ENCODE measurements at places on chromosomes 7 and 10.

DNA sequence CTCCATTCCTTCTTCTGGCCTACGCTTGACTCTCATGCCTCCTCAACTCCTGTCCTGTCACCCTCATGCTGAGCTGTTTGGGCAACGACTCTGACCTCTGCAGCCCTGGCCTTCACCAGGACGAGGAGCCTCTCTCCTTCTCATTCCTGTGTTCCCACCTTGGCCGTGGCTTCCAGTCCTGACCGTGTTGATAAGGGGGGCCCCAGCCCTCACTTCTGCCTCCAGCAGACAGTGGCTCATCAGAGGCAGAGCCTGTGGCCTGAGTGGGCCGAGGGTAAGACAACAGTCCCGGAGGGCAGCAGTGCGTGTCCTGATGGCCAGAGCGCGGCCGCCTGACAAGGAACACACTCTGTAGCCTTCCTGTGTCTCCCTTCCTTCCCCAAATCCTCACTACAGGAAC is 61.7 kb upstream of the UBE3C start:
- H3K27me3 ChIP-seq = peaks cover 3% of the 10 kb centered on the region
- H3K36me3 ChIP-seq = no peaks in the 10 kb centered on the region
- no peaks in the 10 kb centered on the region for H3K4me1 ChIP-seq
- no peak for DNase-seq

GRCh38 chr7:30888747-30889146 is 22.9 kb upstream of the AQP1 start:
- no peak for DNase-seq
- no peak overlapping the region for H3K27ac ChIP-seq
- H3K36me3 ChIP-seq = no peaks in the 10 kb centered on the region
- peaks cover 14% of the 10 kb centered on the region for H3K4me1 ChIP-seq

- no peak overlapping the region for H3K4me3 ChIP-seq
- no peaks in the 10 kb centered on the region for H3K36me3 ChIP-seq
- no peak for DNase-seq
These were observed 526.4 kb downstream of the KIF20B start for GRCh38 chr10:90227786-90228185.

DNA sequence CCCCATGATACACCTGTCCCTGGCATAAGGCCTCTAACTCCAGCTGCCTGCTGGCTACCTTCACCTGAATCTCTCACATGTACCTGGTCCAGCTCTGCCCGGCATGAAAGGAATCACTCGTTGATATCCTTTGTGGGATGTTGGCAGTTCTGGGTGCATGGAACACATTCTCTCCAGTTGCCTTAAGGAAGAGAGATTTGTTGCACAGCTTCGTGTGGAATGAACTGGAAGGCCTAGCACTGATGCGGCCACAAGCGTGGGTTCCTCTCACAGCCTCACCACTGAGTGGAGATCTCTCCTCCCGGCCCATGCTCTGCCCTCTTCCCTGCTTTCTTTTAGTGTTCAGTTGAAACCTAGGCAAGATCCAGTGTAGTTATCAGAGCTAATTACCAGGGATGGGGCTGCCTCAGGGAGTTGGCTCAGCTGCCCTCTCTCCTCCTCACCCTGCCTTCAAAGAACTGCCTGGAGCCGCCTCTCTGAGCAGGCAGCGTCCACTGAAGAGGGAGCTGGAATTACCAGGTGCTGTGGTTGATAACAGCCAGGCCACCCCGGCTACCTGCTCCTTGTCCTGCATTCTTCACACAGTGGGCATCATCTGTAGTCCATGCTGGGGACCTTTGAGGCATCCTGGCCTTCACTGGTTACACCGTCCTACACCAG is 194.3 kb downstream of the CCDC3 start:
- no peak overlapping the region for H3K4me3 ChIP-seq
- no peak overlapping the region for H3K27ac ChIP-seq
- H3K4me1 ChIP-seq = no peaks in the 10 kb centered on the region
- no peaks in the 10 kb centered on the region for H3K36me3 ChIP-seq
- no peak for DNase-seq

DNA sequence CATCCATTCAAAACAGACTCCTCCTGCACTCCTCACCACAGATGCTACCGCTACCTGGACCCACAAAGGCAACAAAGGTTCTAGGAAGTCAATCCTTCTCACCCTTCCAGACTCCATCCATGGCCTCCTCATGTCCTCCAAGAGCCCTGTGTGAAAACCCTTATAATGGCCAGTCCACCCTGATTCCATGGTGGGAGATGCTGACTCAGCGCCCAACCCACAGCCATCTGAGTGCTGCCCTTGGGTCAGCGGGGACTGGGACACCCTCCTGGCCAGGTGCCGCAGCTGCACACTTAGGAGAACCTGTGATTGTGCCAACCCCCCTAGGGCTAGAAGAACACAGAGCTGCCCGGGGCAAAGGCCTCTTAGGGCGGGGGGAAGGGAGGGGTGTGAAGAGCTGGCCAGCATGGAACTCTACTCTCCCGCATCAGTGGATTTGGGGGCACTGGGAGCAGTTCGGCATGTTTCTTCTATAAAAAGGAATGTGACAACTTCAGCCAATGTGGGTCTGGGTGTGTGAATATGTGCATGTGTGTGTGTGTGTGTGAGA is 25.4 kb downstream of the TMEM273 start:
- H3K27me3 ChIP-seq = no peaks in the 10 kb centered on the region
- no peak for DNase-seq
- H3K4me3 ChIP-seq = no peak overlapping the region
- no peaks in the 10 kb centered on the region for H3K36me3 ChIP-seq
- H3K27ac ChIP-seq = no peak overlapping the region

Measured in pancreas (tissue), 10 donors.